Left cardiac atrium (tissue), 4 donors: ENCODE measurements at places on chromosomes 4 and X. TPM values are rescaled to one million over a fixed set of nuclear protein-coding genes. Genes with fewer than 3 reads are reported as not detected.

DNA sequence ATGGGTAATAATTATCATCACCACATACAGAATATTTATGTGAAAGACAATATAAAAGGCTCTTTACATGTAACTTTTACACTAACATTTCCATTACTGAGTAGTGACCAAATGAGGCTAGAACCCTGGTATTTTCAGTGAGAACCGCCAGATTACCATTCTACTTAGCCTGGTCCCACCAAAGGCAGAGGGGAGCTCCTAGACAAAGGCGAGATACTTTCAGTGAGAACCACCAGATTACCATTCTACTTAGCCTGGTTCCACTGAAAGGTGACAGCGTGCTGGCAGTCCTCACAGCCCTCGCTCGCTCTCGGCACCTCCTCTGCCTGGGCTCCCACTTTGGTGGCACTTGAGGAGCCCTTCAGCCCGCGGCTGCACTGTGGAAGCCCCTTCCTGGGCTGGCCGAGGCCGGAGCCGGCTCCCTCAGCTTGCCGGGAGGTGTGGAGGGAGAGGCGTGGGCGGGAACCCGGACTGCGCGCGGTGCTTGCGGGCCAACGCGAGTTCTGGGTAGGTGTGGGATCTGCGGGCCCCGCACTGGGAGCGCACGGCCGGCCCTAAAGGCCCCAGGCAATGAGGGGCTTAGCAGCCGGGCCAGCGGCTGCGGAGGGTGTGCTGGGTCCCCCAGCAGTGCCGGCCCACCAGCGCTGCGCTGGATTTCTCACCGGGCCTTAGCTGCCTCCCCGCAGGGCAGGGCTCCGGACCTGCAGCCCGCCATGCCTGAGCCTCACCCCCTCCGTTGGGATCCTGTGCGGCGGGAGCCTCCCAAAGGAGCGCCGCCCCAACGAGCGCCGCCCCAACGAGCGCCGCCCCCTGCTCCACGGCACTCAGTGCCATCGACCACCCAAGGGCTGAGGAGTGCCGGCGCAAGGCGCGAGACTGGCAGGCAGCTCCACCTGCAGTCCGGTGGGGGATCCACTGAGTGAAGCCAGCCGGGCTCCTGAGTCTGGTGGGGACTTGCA lies 1276.1 kb downstream of the PCDH7 start:
- DNase-seq: no peak

DNA sequence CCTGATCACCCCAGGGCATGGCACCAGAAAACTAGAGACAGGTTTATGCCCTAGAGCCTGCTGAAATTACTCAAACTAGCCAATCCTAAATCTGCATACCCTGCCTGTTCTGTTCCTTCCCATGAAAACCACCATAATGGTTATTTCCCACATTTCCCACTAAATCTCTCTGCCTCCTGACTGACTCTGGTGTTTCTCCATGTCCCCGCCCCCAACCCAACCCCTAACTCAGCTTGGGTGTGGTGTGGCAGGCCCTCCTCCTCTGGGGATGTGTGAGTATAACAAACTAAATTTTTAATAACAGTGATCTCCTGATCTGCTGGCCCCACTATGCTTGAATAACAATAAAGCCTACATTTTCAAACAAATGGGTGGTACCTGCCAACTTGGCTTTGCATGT lies 35.5 kb upstream of the C4orf54 start:
- DNase-seq: no peak

GRCh38 chr4:3656416-3657356 lies 109.5 kb upstream of the ADRA2C start:
- no peak for DNase-seq

DNA sequence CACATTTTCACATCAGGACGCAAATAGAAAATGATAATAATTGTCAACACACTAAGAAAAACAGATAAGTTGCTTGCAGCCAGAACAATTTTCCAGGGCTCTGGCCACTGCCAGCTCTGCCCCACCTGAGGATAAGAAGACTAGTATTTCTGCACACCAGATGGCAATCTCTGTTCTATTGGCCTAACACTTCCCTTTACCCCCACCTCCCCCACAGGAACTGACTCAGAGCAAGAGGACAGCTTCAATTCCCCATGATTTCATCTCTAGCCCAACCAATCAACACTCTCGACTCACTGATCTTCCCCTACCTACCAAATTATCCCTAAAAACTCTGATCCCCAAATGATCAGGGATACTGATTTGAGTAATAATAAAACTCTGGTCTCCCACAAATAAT lies 164.0 kb downstream of the SMARCA1 start:
- DNase-seq: no peak

GRCh38 chr4:103137446-103137827 lies 37.8 kb upstream of the BDH2 start:
- DNase-seq: no peak

DNA sequence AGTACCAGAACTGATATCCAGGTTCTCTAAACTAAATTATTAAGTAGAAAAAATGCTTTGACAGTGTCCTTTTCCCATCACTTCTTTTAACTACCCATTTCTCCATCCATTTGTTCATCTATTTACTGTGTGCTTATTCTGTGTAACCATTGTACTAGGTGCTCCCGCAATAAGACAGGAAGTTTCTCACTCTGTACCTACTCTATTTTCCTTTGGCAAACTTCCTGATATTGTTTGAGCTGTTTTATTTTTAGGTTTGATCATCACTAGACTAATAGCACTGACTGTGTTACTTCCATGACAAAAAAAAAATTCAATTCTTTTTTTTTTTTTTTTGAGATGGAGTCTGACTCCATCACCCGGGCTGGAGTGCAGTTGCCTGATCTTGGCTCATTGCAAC lies 102.5 kb upstream of the CASK start:
- DNase-seq: no peak

DNA sequence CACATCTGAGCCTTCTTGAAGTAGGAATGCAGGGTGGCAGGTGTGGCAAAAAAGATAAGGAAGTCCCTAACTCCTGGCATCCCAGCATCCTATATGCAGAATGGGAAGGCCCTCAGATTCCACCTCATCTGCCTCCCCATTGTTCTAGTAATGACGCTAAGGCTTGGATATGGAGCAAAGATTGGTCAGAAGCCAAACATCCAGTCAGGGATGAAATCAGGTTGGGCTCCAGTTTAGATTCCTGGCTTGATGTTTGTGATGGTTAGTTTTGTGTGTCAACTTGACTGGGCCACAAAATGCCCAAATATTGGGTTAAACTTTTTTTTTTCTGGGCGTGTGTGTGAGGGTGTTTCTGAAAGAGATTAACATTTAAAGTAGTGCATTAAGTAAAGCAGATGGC lies 39.6 kb upstream of the MAGEA4 start:
- no peak for DNase-seq

DNA sequence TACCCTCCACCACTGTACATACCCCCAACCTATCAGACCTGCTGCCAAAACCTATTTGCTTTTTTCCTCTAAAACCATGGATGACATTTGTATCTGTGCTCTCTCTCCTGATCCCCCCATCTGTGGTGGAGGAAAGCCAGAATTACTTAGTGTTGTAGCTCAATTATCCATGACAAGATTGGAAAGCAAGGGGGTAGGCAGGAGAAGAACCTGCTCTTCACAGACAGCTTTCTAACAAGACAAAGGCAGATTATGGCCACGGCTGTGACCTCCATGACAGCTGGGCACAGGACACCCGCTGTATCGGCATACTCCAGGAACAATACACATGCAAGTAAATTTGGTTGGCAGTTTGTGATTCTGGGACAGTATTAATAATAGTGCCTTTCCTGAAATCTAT lies 186.7 kb downstream of the ENOX2 start:
- DNase-seq: no peak

DNA sequence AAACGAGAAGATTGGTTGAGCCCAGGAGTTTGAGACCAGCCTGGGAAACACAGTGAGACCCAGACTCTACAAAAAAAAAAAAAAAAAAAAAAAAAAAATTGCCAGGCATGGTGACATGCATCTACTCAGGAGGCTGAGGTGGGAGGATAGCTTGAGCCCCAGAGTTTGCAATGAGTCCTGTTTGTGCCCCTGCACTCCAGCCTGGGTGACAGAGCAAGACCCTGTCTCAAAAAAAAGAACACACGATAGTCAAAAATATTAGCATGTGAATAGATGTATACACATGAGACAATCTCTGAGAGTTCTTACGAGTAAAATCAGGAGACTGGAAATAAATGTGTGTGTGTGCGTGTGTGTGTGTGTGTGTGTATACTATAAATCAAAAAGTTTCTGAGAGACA lies 966.3 kb downstream of the FSTL5 start:
- DNase-seq: no peak

DNA sequence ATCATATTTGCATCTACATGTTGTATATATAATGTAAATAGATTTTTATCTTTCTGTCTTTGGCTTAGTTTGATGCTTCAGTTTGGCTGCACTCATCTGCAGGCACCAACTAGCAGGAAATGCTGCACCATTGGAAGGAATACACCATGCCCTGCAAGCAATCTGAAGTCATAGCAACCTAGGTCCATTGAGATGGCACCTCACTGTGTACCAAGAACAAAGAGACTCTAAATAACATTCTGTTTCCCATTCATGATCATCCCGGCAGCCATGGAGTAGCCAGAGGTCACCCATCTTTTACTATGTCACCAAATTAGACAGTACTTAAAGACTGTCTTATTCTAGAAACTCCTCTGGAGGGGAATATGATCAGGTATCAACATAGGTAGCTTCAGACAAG lies 40.8 kb upstream of the HS6ST2 start:
- no peak for DNase-seq

- no peak for DNase-seq
Measured at GRCh38 chr4:108744307-108744706, 18.5 kb downstream of the ETNPPL start.

DNA sequence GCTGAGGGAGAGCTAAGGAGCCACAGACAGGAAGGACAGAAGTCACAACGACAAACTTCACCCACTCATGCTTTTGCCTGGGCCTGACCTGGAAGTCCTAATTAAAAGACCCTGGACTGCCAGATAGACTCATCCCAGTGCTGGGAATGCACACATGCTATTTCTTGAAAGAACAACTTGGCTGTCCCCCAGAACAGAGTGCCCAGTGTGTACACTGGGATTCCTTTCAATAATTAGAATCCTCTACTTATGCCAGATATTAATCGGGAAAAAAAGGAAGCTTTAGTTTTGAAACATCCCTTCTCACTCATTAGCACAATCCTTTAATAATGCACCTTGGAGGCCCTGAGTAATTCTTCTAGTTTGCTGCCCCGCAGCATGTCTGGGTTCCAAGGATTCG lies 3.4 kb downstream of the HOPX start:
- DNase-seq: no peak

- no peak for DNase-seq
Measured at GRCh38 chrX:144819406-144819805, 427.9 kb upstream of the SPANXN1 start.

- DNase-seq: no peak
Measured at GRCh38 chr4:25536564-25537320, 118.9 kb upstream of the SLC34A2 start.

DNA sequence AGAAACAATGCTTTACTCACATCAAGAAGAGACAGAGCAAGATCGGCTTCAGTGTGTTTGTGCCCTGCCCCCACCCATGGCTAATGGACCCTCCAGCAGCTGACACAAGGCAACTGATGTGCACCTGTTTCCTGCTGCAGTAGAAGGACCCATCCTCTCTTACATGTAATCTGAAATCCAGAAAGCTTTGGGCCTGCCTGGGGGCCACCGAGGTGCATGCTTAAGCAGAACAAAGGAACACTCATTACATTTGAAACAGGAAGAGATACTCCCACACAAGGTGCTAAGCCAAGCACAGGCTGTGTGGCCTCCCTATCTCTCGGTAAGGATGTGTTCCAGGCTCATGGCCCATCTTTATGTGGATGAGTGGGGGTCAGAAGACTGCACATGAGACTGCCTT lies 338.0 kb downstream of the SPOCK3 start:
- no peak for DNase-seq

- no peak for DNase-seq
Measured at GRCh38 chrX:12421918-12422317, 283.6 kb downstream of the FRMPD4 start.

- DNase-seq: no peak
Measured at GRCh38 chr4:33071535-33071934, 2351.4 kb downstream of the PCDH7 start.

DNA sequence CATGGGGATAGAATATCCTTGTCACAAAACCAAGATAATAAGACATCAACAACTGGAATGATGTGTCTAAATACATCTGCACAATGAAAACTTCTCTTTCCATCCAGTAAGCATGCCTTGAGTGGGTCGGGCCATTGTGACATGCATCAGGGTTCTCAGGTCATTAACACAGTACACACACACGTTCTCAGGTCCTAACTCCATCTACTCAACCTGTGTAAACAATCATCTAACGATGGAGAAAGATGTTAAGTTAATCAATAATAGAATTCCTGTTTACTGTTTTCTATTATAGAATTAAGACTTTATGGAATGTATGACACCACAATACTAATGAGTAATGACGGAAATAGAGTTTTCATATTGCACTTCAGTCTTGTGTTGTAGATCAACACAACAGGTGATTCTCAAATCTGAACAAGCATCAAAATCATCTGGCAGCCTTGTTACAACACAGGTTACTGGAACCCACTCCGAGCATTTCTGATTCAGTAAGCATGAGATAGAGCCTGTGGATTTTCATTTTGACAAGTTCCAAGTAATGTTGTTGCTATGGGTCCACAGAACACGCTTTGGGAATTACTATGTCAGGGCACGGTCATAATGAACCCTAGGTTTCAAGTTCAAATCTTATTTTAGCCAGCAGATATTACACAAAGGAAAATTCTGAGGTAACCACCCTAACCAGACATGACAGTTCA lies 315.8 kb upstream of the TEX13C start:
- no peak for DNase-seq

GRCh38 chr4:101289306-101289705 lies 58.0 kb downstream of the PPP3CA start:
- no peak for DNase-seq

GRCh38 chrX:132407691-132408090 lies 81.1 kb downstream of the MBNL3 start:
- DNase-seq: no peak

- no peak for DNase-seq
Measured at GRCh38 chr4:158787709-158788475, 19.1 kb downstream of the FNIP2 start.

- DNase-seq: no peak
Measured at GRCh38 chrX:38627683-38628082, 66.3 kb downstream of the TSPAN7 start.

AFM gene
- not detected for total RNA-seq

TRAM1L1 gene
- 0.91 TPM for total RNA-seq

SMPX gene
- 372 TPM for total RNA-seq

SPIN2A gene
- 0.44 TPM for total RNA-seq

GAGE12H gene
- not detected for total RNA-seq

SFRP2 gene
- 8.3 TPM for total RNA-seq

HERC5 gene
- 2.4 TPM for total RNA-seq

TMEM271 gene
- total RNA-seq: not detected

CCSER1 gene
- total RNA-seq: 12.3 TPM

PHKA1 gene
- total RNA-seq: 7.3 TPM

SULT1B1 gene
- total RNA-seq: 0.99 TPM

CT45A3 gene
- not detected for total RNA-seq

ENPP6 gene
- total RNA-seq: 0.10 TPM

NAT8L gene
- total RNA-seq: 8.8 TPM

GUCY1A1 gene
- 34.2 TPM for total RNA-seq

FREM3 gene
- total RNA-seq: not detected

PPM1K gene
- 61.9 TPM for total RNA-seq

ADRA2C gene
- total RNA-seq: 6.8 TPM
